SHP77 treated with DMSO at 0.1 percent for 48 hours (cell line): ENCODE measurements at places on chromosomes 7 and 10.

GRCh38 chr7:89334797-89335196, 539.3 kb upstream of the TEX47 start:
- DNase-seq = no peak

DNA sequence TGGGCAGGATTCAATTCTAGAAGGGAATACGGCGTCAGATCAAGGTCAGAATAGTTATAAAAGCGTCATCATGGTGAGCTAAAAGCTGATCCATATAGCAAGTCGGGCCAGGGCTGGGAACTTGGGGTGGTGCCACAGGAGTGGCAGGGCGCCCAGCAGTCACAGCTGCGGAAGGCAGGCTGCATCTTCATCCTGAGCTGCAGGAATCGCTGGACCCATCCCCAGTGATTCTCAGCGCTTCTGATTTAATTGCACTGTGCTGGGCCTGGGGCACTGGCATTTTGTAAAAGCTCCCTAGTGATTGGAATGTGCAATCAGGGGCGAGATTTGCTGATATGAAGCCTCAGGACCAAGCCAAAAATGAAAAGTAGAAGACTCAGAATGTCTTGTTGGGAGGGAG, 135.3 kb downstream of the CTTNBP2 start:
- DNase-seq = no peak

DNA sequence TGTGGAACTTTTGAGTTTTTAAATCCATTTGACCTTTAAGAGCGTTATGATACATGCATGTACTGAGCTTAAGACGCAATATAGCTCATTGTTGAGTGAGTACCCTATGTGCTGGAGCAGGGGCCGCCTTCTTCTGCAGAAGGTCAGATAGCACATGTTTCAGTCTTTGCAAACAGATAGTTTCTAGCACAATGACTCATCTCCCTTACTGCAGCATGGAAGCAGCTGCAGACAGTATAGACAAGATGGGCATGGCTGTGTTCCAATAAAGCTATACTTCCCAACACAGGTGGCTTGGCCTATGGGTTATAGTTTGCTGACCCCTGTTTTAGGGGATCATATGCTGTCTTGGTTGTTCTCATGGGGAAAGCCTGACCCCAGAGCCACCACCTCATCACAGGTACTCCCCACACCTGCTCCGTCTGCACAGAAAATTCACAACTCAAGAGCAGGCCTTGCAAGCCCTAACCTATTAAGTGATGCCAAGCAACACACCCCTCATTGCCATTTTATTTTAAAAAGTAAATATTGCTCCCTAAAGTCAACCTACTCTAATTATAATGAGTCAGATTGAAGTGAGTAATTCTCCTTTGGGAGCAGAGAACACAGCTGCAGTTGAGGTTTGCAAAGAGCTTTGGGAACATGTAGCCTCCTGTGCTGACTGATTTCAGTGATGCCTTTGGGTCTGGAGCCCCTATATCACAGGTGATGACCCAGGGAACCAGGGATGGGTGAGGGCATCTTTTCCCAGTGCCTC, 330.1 kb downstream of the PAXIP1 start:
- no peak for DNase-seq

- no peak for DNase-seq
Observed at GRCh38 chr10:122112021-122112616, 123.2 kb downstream of the TACC2 start.

DNA sequence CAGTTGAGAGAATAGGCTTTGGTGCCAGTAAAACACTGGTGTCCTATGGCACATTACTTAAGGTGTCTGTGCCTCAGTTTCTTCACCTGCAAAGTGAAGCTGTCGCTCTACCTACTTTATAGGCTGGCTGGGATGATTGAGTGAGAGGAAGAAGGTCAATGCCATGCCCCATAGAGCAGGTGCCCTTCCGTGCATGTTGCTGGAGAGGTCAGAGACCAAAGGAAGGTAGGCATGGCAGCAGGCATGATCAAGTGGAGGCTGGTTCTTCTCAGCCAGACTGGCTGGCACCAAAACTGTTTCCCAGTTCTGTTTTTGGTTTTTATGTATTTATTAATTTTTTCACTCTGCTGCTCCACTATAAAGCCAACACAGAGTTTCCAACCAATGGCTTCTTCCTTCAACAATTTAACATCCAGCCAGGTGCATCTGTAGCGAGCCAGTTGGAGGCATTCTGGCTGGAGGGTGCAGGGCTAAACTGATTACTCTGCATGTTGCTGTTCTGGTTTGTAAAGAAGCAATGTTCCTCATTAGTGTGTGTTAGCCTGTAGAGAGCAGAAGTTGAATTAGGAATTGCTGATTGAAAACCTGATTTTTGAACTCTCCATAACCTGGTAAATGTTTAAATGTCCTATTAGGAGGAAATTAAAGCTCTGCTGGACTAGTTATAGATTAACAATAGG, 144.3 kb upstream of the TNS3 start:
- no peak for DNase-seq

GRCh38 chr10:77442699-77443189, 194.9 kb downstream of the KCNMA1 start:
- no peak for DNase-seq

GRCh38 chr10:113359655-113360054, 193.2 kb upstream of the HABP2 start:
- no peak for DNase-seq

DNA sequence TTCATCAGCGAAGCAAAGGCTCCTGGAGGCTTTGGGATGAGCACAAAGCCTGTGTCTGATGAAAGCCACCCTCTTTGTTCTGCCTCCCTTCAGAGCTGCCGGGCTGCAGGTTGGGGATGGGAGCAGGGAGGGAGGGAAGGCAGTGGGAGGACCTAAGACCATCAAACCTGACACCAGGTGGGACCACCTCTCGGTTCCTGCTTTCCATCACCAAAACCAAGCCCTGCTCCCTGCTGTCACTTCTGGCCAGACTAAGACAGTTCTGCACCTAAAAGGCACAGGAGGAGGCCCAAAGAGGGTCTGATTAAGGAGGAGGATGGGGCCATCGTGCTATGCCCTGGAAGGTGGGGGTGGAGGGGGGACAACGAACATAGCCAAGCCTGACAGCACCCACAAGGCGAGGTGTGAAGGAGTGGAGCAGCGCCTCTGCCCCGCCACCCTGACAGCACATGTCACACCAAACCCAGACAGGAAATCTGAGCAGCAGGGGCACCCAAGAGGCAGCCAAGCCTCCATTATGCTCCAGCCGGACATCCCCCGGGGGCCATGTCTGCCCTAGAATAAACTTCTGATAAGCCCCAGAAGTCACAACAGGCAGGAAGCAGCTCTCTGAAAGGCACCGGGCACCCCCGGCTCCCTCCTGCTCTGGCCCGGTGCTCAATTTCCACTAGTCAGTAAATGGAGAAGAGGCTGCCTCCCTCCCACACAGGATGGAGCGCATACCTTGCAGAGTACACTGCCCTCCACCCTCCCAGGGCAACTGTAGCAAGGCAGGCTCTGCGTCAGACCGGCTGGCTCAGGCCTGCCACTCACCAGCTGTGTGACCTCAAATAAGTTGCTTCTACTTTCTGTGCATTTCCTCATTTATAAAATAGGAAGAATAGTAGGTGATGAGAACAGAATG, 48.9 kb downstream of the DLG5 start:
- no peak for DNase-seq

DNA sequence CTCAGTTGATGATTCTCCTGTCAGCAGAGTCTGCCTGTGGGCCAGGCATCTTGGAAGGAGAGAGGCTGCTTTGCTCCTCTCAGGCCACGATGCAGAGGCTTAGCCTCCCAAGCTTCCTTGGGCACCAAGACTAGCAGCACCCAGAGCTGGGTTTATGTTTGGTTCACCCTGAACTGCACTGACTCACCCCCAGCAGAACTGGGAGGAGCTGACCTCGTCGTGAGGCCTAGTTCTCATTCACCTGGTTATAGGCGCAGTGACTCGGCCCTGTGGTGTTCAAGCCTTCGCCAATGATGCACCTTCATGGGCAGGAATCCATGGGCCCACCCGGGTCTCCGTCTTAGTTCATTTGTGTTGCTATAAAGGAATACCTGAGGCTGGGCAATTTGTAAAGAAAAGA, 122.0 kb upstream of the ZNF438 start:
- DNase-seq = no peak

- no peak for DNase-seq
Observed at GRCh38 chr7:140885735-140886334, 38.9 kb downstream of the BRAF start.

- DNase-seq = no peak
Observed at GRCh38 chr10:15293862-15294842, 76.9 kb downstream of the FAM171A1 start.

GRCh38 chr7:155759740-155760430, 52.4 kb downstream of the SHH start:
- no peak for DNase-seq

- DNase-seq = no peak
Observed at GRCh38 chr10:124349996-124350280, 68.8 kb downstream of the OAT start.

DNA sequence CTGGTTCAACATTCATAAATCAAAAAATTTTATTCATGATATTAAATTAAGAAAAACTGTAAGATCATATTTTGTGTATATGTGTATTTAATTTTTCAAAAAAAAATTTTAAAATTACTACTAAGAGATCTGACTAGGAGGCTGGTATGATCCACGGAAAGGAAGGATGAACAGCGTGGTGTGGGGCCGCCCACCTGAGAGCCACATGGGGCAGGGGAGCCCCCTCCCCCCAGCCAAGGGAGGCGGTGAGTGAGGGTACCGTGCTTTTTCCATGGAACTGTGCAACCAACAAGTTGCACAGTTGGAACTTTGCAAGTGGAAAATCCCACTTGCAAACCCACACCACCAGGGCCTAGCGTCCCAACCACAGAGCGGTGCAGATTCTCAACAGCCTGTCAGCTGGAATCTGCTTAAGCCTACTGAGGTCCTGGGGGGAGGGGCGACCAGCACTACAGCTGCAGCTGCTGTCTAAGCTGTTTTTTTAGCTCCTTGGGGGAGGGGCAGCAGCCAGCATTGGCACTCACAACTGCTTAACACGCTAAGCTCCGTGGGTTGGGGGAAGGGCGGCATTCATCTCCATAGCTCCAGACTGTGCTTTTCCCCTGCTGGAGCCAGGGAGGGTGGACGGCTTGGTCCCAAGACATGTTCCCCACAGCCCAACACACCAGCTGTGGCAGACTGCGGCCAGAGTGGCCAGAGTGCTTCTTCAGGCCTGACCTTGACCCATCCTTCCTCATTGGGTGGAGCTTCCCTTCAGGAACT, 94.2 kb upstream of the IGFBP3 start:
- DNase-seq = peak; percentile 88

GRCh38 chr7:128814499-128814898, 15.7 kb upstream of the FLNC start:
- DNase-seq = no peak

DNA sequence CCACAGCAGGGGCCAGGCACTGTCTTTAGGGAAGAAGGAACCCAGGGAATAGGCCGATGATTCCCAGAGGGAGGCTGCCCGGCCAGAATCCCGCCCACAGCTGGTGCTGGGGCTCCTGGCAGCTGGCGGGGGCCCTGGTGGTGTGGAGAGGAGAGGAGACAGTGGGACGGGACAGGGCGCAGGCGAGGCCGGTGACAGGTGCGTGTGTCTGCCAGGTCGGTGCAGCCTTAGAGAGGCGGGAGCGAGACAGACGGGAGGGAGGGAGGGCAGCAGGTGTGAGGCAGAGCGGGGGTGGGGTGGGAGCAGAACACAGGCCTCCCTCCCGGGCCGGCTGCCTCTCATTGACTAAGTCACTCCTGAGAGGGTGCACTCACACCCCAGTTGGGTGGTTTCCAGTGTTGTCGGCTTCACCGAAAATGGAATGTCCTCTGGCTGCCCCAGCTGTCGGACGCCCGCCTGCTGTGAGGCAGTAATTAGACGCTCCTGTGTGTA, 55.2 kb downstream of the ELFN1 start:
- DNase-seq = peak; percentile 93

DNA sequence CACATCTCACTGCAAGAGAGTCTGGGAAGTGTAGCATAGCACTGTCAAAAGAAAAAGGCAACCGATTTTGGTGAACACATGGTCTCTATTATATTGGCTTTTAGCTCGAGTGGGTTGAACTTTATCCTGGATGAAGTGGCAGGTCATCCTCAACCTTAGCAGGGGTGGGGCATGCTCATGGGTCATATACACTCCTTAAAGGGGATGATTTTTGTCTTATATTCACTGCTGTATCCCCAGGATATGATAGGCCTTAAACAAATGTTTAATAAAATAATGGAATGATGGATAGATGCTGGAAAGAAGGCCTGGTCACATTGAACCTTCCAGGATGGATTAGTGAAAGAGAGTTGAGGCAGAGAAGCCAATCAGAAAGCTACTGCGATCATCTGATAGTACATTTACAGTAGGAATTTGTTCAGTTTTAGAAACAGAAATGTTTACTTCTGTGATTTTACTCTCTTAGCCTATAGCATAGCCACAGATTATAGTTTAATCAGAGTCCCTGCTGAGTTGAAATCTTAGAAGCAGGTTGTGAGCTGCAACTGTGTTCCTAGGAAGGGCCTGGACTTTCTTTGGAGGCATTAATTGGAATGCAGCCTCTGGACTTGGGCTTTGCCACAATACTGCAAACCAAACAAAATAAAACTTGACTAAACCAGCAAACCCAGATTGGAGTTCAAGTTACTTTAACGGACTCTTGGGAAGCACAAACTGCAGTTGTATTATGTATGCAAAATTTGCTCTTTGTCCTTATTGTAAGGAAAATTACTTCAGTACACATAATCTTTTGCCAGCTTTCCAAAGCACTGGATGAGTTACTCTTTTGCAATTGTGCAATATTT, 138.3 kb downstream of the BMPER start:
- no peak for DNase-seq

- no peak for DNase-seq
Observed at GRCh38 chr10:24153031-24153430, 55.9 kb upstream of the KIAA1217 start.

DNA sequence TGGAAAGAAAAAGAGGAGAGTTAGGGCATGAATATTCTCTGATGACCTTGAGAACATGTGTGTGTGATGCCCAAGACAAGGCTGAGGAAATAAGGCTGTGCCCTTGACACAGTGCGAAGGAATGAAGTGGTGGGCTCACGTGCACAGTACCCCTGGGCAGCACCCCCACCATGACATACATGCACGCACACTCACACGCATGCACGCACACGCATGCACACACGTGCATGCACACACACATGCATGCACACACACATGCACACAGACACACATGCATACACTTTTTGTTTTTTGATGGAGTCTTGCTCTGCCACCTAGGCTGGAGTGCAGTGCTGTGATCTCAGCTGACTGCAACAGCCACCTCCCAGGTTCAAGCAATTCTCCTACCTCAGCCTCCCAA, 118.1 kb downstream of the GATA3 start:
- DNase-seq = no peak

DNA sequence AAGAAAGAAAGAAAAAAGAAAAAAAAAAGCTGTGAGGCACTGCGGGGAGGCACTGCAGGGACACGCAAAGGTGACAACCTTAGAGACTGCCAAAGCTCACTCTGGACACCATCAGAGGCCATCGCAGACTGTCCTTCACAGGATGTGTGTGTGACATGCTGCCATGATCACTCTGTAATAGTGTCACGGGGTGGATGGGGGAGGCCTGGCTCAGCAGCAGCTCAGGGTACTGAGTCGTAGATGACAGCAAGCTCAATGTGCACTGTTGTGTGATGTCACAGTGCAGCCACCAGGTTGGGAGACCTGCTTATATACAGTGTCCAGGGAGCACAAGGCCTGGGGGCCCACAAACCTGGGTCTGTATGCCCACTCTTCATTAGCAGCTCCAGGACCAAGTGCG, 83.3 kb downstream of the SLIT1 start:
- no peak for DNase-seq

GRCh38 chr7:80106498-80107113, 28.0 kb upstream of the GNAI1 start:
- no peak for DNase-seq
